ENCODE measurements at places on chromosomes 2 and 18.

DNA sequence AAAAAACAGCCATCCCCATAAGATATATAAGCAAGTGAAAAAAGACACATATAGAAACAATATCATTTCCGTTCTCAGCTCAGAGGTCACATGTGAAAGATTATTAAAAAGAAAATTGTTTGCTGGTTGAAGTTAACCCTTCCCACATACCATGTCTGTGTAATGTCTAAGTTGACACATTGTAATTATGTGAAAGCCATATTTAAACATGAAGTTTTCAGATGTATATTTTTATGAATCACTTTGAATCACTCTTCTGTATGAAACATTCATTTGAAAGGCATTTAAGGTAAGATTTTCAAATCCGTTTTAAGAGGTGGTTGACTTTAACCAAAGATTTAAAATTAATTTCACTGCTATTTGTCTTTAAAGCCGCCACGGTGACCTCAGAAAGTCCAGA, 441.9 kb downstream of the RND3 start:
- no peak for DNase-seq

GRCh38 chr2:216535454-216535995, 36.9 kb downstream of the RPL37A start:
- no peak for DNase-seq

GRCh38 chr2:70986499-70987189, 8.0 kb downstream of the TEX261 start:
- DNase-seq = no peak

DNA sequence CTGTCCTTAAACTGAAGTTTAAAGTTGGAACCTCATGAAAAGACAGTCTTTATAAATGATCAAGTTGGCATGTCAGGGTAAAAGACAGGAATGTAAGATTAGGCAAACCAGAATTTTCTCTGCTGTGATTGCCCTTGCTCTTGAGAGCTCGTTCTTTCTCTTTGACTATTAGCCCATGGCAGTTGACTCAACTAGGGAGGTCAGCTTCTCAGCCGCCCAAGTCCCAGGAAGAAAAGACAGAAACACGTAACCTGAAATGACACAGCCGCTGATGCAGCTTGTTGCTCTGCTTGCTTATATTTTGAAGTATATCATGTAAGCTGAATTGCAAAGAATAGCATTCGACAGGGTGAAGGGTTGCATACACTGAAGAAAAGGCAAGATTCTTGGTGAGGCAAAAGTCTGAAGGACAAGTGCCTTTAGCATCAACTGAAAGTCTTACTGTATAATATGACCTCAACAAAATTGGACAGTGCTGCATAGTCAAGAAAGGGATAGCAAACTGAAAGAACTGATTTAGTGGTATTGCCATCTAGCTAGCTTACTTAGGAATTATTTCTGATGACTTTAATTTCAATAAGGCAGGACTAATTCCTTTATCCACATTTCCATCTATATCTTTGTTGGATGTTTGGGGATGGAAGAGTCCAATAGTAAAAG, 54.7 kb downstream of the ARHGAP15 start:
- no peak for DNase-seq

DNA sequence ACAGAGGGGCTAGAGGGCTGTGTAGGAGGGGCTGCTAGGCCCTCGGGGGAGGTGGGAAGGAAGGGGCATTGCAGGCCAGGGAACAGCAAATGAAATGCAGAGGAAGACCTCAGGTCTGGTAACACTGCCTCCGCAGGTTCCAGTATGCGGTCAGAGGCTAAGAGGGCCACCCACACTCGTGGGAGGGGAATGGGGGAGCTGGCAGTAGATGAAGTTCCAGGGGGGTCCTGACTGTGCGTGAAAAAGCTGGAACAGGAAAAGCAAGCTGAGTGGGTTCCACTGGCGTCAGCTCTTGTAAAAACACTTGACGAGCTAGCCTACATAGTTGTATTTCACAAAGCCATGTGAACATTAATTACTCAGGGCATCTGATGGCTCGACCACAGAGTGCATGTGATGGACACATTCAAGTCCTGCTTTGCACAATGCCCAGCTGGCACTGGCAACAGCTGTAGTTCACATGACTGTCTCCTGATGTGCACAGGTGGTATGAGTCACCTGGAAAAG, 29.0 kb upstream of the PTPN4 start:
- no peak for DNase-seq

DNA sequence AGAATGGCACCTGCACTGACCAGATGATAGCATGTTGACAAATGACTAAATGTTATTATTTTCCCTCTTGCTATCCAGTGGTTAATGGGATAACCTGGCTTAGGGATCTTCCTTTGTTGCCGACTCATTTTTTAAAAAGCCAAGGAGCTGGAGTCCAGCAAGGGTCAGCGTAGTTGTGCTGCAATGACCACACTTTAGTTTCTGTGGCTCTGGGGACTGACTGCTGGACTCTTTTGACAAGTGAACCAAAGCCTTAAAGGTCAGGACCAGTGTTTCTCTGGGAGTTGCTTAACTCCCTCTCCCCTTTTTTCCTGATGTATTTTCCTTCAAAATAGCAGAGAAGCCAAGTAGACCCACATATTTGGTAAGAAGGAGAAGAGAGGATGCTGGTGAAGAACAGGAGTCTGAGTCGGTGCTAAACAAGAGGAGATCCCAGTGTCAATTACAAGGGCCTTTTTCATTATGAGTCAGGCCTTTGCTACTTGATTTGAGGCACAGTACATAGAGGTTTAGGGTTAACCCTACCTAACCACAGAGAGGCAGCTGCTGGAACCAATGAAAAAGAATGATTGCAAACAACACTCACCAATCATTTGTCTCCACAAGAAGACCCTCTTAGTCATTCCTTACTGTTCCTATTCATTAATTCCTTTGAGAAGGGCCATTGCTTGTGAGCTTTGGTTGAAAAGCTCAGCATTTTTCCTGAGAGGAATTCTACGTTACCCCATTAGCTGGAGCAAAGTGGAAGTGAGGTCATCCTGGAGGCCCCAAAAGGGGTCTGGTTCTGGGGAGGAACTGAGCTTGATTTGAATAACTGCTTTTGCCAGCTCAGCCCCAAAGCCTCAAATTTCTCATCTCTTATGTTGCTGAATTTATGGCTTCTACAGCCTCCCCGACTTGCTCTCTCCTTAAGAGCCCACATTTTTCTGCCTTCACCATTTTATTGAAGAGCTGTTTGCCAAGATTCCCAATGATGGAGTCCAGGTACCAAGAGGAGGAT, 137.6 kb upstream of the HNMT start:
- no peak for DNase-seq

GRCh38 chr18:44171301-44171700, 509.4 kb upstream of the SETBP1 start:
- no peak for DNase-seq

- DNase-seq = no peak
Observed at GRCh38 chr2:53028225-53028624, 739.4 kb upstream of the CHAC2 start.

GRCh38 chr2:171482877-171483276, 39.4 kb upstream of the CYBRD1 start:
- no peak for DNase-seq
